ENCODE measurements at places on chromosomes 1 and 21.

GRCh38 chr1:169904834-169905233, 11.1 kb upstream of the SCYL3 start:
- DNase-seq: no peak

DNA sequence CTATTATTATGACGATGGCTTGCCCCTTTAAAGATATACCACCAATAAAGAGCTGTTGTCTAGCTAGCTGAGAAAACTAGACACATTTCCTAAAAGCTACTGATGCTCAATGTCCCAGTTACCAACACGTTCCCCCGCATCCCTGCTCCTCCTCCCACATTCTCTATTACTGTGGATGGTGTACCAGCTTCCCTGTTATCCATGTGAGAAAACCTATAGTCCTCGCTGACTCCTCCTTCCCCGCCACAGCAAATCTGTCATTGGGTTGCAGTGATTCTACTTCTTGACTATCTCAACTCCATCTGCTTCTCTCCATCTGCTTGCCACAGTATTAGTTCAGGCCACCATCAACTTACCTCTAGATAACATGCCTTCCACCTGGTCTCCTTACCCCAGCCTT, 337.5 kb downstream of the KCNH1 start:
- DNase-seq: no peak

GRCh38 chr1:2789164-2789985, 12.1 kb downstream of the TTC34 start:
- no peak for DNase-seq

DNA sequence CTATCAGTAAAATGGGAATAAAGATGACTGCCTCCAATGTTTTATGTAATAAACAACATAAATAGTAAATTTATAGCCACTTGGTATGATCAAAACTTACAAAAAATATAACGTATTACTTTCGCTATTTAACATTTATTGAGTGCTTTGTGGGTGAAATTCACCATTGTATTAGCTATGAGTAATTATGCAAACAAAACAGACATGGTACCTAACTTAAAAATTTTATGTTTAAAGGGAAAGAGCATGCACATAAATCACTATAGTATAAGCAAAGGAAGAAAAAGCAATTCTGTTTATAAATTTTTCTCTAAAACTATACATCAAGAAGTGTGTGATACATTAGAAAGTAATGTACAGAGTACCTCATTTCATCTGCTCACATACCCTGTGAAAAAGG, 1046.2 kb downstream of the NCAM2 start:
- no peak for DNase-seq

- DNase-seq: no peak
Observed at GRCh38 chr1:42128964-42129363, 24.2 kb upstream of the GUCA2B start.

- DNase-seq: no peak
Observed at GRCh38 chr1:248140846-248141245, 4.1 kb upstream of the OR2M5 start.

GRCh38 chr1:16986962-16987361, 6.5 kb upstream of the MFAP2 start:
- no peak for DNase-seq

DNA sequence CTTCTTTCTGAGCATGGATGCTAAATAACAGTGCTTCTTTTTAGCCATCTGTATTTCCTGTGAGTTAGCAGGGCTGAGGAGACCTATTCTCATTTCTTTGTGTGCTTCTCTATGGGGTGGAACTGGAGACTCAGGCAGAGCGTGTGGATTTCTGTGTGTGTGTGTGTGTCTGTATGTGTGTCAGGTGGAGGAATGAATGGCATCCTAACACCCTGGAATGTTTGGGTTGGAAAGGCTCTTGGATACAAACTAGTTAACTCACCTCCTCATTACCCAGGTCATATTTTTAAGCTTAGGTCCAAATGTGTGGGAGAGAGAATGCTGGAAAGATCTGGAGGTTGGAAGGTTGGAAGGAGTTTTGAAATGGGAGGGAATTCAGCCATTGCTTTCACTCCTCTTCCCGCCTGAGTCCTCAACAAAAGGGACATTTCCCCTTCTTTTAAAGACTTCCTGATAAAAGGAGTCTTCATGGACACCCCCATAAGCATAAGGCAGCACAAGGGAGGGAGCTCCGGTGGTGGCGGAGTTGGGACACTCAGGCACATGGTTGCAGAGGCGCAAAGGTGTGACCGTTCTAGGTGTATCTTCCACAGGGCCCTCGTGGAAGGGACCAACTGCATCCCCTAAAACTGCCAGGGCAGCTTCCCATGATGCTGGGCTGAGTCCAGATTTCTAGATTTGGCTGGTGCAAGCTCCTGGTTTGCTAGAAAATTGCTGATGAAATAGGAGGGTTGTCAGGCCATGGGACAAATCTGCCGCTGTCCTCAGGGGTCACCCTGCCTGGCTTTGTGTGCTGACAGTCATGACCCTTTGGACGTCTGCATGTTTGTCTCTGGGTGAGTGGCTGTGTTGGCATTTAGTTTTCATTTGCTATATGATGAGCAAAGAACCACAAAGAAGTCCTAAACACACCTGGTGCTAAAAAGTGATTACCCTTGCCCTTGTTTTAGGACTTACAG, 37.6 kb downstream of the MTARC1 start:
- no peak for DNase-seq

DNA sequence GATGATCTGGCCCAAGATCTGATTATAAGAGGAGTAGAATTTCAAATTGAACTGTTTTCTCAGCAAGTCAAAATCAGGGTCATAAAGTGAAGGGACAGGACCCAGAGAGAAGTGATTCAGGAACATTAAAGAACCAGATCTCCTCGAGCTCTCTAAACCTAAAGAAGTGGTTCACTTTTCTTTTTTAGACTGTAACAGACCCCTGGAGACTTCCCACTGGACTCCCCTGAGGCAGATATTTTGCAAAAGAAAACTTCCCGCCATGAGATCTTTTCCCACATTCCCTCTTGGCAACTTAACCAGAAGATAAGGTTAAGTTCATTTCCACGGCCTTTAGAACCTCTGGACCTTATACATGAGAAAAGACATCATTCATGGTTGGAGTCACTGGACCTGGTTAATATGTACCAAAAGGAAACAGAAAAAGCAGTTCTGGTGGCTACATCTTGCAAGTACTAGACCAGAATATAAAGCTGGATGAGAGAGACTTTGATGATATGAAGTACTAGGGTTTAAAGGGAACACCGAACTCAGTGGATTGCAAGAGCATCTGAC, 1061.4 kb downstream of the MRPL39 start:
- DNase-seq: no peak

GRCh38 chr1:18798946-18799345, 60.5 kb downstream of the TAS1R2 start:
- DNase-seq: no peak

DNA sequence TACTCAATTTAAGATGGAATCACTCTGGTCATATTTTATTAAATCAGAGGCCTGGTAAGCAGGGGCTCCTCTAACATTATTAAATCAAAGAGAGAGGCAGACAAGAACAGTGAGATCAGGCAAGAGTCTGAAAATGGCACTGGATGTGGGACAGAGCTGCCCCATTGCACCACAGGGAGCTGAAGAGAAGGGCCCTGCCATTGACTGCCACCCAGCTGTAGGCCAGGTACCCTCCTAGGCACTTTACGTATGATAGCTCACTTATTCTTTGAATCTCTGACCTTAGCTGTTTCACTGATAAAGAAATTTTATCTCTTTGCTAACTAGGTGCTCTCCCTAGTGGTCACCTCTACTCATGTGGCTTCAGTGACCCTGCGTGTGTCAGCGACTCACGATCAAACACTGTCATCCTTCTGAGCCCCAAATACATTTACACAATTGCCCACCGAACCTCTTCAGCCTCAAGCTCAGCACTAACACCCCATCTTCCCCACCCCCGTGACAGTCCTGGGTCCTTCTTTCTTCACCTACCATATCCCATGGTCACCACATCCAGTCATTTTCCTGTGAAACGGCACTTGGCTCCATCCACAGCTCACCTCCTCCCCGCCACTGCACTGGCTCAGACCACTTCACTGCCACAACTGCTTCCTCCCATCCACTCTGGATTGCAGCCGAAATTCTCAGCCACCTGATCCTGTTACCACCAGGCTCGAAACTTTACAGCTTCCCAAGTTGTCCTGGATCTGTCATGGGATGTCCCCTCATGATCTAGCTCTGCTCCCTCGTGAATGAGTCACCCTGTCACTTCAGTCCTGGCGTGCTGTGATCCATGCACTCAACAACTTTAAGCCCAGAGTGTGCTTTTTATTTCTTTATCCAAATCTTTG, 97.3 kb upstream of the SYT6 start:
- no peak for DNase-seq

GRCh38 chr1:29964718-29965533, 728.6 kb downstream of the PTPRU start:
- DNase-seq: no peak

GRCh38 chr1:200224315-200224714, 185.5 kb downstream of the ZNF281 start:
- no peak for DNase-seq

- DNase-seq: no peak
Observed at GRCh38 chr1:160628799-160629263, 18.0 kb downstream of the SLAMF1 start.

- DNase-seq: no peak
Observed at GRCh38 chr1:2930016-2930815, 91.1 kb upstream of the ACTRT2 start.

DNA sequence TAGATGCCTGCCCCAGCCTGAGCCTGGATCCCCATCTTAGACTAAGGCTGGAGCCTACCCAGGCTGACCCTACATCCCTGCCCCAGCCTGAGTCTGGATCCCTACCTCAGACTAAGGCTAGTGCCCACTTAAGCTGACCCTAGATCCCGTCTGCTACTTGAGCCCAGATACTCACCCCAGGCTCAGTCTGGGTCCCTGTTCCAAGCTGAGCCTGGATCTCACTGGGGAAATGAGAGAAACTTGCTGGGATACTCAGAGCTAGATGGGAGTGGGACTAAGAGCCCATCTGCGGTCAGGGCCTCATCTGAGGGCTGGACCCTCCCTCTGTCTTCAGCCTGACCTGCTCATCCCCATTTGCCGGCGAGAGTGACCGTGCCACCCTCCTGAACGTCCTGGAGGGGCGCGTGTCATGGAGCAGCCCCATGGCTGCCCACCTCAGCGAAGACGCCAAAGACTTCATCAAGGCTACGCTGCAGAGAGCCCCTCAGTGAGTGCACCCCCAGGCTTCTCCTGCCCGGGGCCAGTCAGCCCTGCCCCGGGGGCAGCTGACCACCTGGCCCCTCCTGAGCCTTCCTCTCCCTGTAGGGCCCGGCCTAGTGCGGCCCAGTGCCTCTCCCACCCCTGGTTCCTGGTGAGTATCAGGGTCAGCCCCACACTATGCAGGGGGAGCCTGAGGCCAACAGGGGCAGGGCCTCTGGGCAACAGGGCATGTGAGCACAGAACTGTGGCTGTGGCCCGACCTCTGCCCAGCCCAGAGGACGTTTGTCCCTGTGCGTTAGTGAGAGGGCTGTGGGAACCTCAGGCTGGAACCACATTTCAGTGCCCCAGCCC, 36.8 kb downstream of the TRIM11 start:
- DNase-seq: no peak

DNA sequence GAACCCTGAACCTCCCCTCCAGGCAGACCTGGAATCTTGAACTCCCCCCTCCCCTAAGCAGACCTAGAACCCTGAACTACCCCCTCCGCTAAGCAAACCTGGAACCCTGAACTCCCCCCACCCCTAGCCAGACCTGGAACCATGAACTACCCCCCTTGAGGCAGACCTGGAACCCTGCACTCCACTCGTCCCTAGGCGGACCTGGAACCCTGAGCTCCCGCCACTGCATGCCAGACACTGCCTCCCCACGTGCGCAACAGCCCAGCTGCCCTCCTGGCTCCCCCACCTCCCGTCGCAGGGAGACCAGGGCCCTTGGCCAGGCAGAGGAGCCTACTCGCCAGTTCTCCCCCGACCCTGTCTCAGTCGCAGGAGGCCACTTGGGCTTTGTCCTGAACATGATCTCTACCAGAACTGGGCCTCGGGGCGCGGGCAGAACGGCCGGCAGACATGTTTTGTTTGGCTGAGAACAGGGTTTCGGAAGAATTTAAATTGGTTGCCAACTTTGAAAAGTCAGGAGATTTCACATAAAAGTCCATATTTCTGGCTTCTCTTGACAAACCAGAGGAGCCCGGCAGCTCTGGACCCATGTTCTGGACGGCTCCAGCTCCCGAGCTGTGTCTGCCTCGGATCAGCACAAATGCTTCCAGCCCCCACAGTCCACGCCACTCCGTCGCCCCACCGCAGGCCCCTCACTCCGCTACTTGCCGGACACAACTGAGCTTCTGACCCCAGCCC, 9.2 kb upstream of the PLEKHG5 start:
- no peak for DNase-seq

GRCh38 chr1:4837752-4838151, 183.3 kb downstream of the AJAP1 start:
- DNase-seq: no peak

DNA sequence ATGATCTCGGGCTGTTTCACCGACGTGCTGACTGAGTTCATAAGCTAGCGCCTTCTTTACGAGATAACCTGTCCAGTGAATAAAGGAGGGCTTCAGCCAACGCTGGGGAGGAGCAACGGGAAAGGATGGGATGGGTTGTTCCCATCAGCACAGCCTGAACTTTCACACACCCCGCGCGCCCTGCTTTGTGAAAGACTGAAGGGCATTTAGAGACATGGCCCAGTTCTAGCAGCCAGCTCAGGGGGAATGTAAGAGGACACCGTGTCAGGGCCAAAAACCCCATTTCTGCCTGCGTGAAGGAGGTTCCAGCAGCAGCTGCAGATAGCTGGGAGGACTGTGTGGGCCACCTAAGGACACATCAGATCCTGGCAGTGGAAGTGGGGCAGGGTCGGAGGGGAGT, 255.1 kb upstream of the RAB4A start:
- DNase-seq: no peak

- DNase-seq: no peak
Observed at GRCh38 chr1:18895317-18895716, 7.0 kb downstream of the ALDH4A1 start.

GRCh38 chr1:165355977-165356811, at the start of gene LMX1A:
Gene LMX1A (minus strand): TSS chr1:165356715. CDS start chr1:165355559, 1,156 bp downstream.
- no peak for DNase-seq

GRCh38 chr1:222653178-222653827, 35.4 kb downstream of the MIA3 start:
- no peak for DNase-seq

DNA sequence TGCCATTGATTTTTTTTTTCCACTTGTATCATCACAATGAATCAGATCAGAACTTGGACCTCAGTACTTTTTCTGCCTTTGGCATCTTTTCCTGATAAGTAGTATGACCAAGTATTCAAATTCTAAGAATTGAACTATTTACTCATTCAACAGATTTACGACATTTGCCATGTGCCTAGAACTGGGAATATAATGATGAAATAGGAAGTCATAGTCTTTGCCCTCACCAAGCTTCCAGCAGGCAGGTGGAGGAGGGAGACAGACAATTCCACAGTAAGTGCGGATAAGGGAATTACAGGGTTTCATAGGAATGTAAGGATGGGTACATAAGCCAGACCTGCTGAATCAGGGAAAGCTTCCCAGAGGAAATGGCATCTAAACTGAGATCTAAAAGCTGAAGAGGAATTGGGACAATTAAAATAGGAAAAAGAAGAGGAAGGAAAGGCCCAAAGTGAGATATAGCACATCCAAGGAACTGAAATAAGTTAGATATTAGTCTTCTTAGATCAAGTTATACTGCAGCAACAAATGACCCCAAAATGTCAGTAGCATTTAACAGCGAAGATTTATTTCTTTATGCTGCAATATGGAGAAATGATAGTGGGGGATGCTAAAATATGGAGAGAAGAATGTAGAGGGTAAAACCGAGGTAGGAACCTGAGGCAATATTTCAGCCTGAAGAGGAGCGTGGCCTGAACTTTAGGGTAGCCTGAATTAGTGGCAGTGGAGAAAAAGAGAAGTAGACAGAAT, 5.3 kb upstream of the DDX59 start:
- no peak for DNase-seq
